ENCODE measurements at places on chromosomes 2 and 18.

GRCh38 chr2:96869281-96869821 is 529 bp downstream of the SEMA4C start:
- DNase-seq = no peak

GRCh38 chr18:70659036-70659925 is 370.4 kb downstream of the SOCS6 start:
- no peak for DNase-seq

DNA sequence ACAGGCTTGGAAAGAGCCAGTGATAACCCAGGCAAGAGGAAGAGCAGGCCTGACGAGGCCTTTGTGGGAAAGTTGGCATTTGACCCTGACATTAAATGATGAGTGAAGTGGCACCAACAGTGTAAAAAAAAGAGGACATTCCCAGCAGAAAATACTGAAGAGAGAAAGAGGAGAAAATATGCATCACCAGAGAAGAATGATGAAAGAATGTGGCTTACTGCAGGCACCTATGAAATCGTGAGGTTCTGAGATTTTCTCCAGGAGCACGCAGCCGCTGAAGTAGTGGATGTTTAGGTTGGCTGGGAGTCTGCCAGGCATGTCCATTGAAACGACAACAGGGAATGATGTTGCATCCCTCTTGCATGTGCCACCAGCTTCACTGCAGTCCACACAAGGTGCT is 13.8 kb downstream of the EHD3 start:
- no peak for DNase-seq

DNA sequence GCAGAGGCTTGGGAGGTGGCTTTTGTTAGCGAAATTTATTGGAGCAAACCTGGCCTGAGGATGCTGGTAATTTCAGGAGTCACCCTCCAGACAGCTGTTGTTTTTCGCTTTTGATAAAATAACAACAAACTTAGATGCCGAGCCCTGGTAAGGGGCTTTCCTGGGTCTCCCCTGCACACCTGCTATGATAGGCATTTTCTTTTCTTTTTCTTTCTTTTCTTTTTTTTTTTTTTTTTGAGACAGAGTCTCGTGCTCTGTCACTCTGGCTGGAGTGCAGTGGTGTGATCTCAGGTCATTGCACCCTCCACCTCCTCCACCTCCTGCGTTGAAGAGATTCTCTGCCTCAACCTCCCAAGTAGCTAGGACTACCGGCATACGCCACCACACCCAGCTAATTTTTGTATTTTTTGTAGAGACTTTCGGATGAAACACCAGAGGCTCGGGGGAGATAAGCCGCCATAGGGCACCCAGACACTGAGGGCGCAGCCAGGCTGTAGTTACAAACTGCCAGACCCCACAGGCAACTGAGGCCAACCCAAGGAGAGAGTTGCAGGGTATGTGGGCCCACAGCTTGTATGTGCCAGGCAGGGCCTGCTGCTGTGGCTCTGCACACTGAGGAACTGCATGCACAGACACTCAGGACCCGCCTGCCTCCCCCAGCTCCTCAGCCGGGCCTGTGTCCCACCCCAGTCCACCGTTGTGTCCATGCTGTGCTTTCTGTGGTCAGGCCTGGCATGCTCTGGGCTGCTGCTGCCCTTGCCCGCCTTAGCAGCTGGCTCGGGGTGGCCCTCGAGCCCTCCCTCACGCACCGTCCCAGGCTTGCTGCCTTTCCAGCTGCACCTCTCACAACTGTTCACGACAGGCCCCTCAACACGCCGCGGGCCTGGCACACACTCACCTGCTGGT is 3.9 kb downstream of the GYPC start:
- DNase-seq = no peak

DNA sequence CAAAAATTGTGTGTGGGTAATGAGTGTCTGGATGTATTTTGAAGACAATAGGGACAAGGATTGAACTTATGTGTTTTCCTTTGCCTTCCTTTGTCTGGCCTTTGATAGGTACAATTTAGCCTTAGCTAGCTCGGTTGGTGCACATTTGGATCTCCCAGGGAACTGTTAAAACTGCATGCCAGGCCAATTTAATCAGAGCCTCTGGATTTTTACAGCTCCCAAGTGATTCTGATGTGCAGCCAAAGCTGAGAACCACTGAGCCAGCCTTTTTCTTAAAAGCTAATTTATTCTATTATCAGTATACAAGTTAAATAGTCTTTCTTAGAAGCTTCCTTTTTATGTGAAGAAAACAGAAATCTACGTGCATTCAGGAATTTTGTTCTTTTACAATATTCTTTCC is 25.0 kb downstream of the PLEK start:
- no peak for DNase-seq

DNA sequence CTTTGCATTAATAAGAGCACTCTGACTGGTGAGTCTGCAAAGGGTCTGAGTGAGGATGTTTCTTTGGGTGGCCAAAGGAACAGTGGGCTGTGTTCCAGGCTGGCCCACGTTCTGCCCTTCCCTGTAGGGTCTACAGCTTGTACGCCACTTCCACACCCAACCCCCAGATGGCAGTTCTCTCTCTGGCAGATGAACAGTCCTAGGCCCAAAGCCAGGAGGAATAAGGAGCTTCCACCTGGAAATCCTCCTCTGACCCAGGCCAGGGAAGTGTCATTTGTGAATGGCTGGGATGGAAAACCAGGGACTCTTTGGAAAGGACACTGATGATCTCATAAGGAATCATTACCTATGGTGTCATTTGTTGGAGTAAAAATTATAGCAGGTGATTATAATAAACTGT is 6.6 kb downstream of the OTOF start:
- no peak for DNase-seq

- no peak for DNase-seq
These were observed 68.1 kb upstream of the STK39 start for GRCh38 chr2:168315331-168316072.

DNA sequence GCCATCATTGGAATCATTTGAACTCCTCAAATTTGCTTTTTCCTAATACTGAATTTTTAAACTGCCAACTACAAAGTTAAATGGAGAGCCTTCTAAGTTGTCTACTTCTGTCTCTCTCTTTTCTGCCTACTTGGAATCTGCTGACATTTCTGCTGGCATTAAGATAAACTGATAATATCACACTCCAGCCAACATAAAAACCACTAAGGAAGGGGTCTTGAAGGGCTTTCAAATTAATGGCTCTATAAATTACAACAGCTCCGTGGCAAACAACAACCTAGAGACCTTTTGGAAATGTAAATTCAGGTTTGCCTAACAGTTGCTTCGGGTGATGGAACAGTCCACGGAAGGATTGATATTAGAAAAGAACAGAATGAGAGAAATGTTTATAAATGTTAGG is 12.1 kb downstream of the ALPP start:
- DNase-seq = no peak

- DNase-seq = peak; percentile 79
These were observed 8.5 kb downstream of the OTX1 start for GRCh38 chr2:63058921-63059792.

- no peak for DNase-seq
These were observed 306.1 kb downstream of the CPS1 start for GRCh38 chr2:210862283-210863065.

DNA sequence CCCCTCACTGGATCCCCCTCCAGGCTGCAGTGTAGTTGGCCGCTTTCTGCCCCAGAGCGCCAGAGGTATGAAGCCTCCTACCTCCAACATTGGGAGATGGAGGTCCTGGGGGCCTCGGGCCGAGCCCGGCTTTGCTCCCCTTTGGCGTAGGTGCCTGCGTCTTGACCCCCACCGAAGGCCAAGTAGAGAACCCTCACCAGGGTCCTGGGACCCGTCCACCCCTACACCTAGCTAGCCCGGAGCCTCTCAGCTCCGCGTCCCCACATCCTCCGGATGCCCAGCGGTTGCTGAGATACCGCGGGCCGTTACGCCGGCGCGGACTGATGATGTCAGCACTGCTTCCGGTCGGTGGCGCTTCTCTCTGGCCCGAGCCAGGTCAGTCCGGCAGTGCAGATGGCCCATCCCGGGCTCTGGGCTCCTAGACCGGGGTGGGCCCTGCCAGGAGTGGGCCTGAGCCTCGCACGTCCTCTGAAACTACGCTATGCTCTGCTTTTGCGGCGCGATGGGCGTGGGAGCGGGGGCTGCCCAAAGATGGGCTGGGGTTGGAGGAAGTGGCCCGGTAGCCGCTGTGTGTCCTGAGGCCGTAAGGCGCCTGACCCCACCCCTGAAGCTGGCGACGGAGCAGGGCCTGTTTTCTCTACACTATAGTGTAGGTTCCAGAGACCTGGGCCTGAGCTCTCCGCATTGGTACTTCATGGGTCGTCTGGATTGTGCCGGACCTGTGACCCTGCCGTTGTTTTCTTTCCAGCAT is at the start of the genes GLB1L and STK16:
Gene GLB1L (minus strand): TSS at position 297 of the 751 bp plus-strand sequence. CDS start 1,871 bp downstream, outside the sequence.
Gene STK16 (plus strand): TSS at position 332 of the 751 bp plus-strand sequence. CDS start 521 bp downstream, outside the sequence.
- DNase-seq = peak; percentile 30

GRCh38 chr2:46615986-46616485 is 136.7 kb downstream of the TMEM247 start:
- DNase-seq = peak; percentile 44

DNA sequence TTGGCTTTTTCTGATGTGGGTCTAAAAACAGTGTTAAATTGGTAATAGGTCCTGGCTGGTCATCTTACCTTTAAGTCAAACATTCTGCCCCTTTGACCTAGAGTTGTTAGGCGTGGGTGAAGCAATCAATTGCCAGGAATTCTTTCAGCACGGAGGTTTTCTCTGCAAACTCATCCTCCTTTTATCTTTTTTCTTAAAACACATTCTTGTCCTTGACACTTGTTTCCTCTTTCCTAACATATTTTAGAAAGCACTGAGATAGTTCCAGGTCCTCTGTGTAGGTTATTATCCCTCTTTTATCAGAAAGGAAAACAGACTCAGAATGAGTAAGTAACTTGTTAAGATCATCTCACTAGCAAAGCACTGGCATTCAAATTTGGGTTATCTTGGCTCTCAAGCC is 18.6 kb upstream of the AP1S3 start:
- DNase-seq = no peak

GRCh38 chr2:164722616-164723338 is 101.5 kb upstream of the GRB14 start:
- no peak for DNase-seq

DNA sequence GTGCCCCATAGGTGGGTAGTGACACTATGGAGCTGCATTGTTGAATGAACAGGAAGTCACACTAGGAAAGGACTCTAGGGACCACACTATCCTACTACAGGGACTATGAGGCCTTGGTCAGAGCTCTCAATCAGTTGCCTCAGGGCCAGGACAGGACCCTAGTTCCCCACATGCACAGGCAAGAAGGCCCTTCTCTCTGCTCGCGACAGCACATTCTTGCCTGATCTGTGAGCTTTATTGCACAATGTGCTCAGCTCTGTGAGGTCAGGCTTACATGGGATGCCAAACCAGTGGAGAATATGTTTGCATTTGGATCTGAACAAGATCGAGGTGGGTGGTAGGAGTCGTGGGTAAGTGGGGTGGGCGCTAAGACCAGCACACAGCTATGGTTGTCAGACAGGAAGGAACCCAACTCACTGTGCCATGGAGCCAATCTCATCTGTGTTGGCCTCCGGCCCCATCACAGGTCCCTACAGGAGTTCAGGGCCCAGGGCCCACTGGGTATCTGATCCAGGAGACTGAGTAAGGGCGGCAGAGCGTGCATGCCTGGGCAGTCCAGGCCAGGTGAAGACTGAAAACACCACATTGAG is 8.0 kb downstream of the PCARE start:
- no peak for DNase-seq

DNA sequence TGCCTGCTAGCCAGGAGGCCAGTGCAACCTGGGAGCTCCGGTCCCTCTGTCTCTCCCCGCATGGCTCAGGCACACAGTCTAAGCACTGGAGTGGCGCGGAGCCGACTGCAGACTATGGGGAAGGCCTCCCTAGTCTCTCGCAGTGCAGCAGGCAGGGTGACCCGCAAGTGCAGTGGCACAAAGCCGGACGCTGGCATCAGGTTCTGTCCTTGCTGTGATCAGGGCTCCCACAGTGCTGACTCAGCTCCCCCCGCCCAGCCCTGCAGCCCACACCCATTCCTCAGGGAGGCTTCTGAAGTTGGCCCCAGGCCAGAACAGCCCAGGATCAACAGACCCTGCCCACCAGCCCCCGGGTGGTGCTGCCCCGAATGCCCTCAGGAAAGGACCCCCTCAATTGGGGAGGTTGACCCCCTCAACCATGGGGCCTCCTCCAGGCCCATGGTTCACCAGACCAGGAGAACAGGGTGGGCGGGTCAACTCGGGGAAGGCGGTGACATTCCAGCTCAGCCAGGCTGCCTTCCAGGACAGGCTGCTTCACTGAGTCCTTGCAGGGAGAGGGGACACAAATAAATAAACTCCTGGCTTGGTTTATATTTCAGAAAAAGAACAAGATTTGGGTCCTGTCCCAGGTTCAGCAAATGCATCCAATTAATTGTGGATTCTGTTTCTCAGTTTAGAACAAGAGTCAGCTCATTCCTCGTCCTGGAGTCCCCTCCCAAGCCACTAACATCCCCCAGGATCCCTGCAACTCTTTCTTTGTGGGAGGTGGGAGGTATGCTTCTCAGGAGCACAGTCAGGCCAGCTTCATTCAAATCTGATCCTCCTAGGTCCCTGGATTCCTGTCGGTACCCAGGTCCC is 12.2 kb downstream of the BIN1 start:
- DNase-seq = no peak

- DNase-seq = no peak
These were observed 13.5 kb downstream of the KCNIP3 start for GRCh38 chr2:95310651-95311050.

GRCh38 chr2:100785626-100786296 is 34.2 kb upstream of the NPAS2 start:
- DNase-seq = no peak

GRCh38 chr18:54247511-54248175 is 21.7 kb upstream of the POLI start:
- DNase-seq = no peak

- DNase-seq = no peak
These were observed 16.2 kb downstream of the SERPINB13 start for GRCh38 chr18:63603355-63603754.

DNA sequence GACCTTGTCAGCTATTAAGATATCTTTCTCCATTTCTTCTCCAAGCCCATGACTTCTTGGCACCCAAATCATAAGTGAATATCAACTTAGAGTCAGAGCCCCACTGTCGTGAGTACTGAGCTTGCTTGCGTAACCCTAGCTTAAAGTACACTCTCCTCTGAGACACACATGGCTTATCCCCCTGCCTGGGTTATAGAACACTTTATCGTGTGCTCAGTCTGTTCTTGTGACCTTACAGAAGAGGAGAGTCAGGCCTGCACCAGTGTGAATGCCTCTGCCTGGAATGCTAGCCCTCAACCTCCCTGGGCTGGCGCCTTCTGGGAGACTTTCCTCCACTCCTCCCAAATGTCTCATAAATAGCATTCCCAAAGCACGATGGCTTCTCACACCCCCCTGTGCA is 79.3 kb downstream of the CEP192 start:
- no peak for DNase-seq
